Fibroblast of skin of right biceps (primary cell): ENCODE measurements at places on chromosomes 5 and 9.

DNA sequence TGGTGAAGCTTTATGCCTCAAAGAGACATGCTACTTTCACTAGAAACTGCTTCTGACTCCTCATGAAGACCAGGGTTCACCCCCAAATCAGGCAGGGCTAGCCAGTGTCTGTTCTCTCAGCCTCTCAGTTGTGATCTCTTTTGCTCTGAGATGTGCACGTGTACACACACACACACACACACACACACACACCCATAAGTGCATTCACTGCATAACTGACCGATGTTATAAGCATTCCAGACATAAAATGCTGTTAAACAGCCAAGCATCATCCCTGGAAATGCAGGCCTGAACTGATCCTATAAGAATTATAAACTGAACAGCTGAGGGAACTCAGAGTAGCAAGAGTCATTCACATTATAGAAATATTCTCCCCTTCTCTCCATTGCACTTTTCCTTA is 85.0 kb downstream of the FSTL4 start:
- peak; percentile 34 for DNase-seq

GRCh38 chr9:99249619-99250018 is 27.5 kb downstream of the SEC61B start:
- no peak for DNase-seq

DNA sequence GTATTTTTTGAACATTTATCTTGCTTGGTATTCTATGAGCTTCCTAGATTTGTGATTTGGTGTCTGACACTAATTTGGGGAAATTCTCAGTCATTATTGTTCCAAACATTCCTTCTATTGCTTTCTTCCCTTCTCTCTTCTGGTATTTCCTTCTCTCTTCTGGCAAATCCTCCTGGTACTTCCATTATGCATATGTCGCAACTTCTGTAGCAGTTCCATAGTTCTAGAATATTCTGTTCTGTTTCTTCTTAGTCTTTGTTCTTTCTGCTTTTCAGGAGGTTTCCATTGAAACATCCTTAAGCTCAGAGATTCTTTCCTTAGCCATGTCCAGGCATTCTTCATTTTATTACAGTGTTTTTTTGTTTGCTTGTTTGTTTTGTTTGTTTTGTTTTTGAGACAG is 155.2 kb upstream of the PIK3R1 start:
- no peak for DNase-seq

GRCh38 chr9:124452326-124452725 is 2.1 kb downstream of the ADGRD2 start:
- DNase-seq, result no peak

GRCh38 chr9:129139993-129140396 is 28.8 kb downstream of the PTPA start:
- DNase-seq, result peak; percentile 100

DNA sequence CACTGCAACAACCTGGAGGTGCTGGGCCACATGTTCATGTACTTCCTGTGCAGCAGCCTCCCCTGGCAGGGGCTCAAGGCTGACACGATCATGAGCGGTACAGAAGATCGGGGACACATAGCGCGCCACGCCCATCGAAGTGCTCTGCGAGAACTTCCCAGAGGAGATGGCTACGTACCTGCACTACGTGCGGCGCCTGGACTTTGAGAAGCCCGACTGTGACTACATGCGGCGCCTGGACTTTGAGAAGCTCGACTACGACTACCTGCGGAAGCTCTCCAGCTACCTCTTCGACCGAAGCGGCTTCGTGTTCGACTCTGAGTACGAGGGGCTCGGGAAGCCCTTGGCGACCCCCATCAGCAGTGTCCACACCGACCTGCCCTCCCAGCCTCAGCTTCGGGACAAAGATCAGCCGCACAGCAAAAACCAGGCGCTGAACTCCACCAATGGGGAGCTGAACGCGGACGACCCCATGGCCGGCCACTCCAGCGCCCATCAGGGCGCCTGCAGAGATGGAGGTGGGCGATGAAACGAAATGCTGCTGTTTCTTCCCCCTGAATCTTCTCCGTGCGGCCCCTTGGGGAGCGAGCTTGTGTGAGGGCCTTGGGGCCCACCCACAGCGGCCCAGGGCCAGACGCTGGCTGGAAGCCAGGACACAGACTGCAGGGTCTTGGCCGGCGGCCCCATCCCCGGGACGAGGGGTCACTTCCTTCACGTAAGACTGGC is 56.5 kb downstream of the JAK2 start:
- DNase-seq, result no peak

- peak; percentile 68 for DNase-seq
These were observed 65.9 kb downstream of the DAP start for GRCh38 chr5:10695055-10695649.

- peak; percentile 16 for DNase-seq
These were observed 27.1 kb upstream of the MLLT3 start for GRCh38 chr9:20649381-20649780.

GRCh38 chr9:134781591-134782302 is 98.9 kb upstream of the FCN2 start:
- DNase-seq, result no peak

- no peak for DNase-seq
These were observed 463.8 kb downstream of the TLE1 start for GRCh38 chr9:81225596-81225995.

- DNase-seq, result no peak
These were observed 42.4 kb downstream of the HOMER1 start for GRCh38 chr5:79471556-79471955.

- no peak for DNase-seq
These were observed 8.9 kb upstream of the DPP7 start for GRCh38 chr9:137123468-137123837.

DNA sequence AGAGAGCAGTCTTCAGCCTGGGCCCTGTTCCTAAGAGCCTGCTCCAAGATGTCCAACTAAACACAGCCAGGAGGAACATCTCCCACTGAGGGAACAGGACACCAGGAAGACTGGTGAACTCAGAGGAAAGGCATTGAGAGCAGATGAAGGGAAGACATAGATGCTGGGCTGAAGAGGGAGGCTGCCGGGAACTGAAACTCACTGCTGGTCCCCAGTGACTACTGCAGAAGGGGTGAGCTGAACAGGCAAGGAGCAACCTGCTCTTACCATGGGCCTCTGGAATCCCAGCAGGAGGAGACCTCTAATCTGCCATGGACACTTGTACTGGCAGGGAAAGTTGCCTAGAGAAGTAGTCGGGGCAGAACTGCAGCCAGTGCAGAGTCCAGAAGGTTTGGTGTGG is 95.7 kb downstream of the TRPM3 start:
- peak; percentile 8 for DNase-seq

GRCh38 chr5:173542964-173543363 is 73.5 kb downstream of the BOD1 start:
- DNase-seq, result no peak

DNA sequence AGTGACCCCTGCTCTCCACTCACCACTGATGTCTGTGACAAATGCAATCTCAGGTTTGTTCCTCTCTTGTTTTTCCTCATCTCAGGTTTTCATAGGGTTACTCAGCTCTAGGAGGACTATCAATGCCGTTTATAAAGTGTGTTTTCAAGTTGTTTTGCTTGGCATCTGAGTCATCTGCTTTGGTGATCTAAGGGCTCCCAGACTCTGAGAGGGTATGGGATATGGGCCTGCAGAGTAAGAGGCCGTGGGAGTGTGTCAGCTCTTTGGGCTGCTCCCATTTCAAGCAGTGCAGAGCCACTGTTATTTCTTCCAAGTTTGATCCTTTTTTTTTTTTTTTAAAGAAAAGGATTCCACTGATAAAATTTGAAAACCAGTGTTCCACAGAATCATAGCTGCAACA is 46.3 kb downstream of the NNT start:
- DNase-seq, result peak; percentile 46

DNA sequence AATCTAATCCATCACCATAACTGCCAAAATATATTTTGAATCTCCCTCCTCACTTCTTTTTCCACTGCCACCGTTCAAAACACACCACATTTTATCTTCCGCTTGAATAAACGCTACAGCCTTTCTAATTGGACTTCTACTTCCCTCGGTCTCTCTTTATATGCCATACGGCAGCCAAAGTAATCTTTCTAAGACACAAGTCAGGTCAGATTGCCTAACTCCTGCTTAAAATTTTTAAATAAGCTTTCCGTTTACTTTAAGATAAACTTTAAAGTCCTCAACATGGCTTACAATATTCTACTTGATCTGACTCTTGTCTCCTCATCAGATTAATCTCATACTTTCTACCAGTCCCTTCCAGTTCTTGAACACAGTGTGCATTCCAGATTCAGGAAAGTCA is 9.7 kb downstream of the AFF4 start:
- DNase-seq, result no peak

DNA sequence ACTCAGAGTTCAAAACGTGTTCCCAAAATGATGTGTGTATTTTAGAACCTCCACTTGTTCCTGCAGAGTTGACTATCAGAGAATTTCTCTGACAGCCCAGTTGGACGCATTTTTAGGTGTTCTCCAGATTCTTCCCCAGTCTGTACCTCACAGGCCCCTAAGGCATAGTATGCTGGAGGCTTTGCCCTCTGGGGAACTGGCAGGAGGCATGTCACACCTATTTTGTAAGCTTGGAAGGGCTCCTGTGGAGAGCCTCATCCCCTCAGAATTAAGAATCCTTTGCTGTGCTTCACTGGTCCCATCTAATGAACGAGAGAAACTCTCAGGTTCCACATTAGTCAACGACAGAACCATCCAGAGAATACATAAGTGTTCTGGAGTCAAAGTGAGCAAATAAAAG is 144.1 kb upstream of the SLC30A5 start:
- DNase-seq, result no peak
